ENCODE measurements at places on chromosomes 13 and 19.
A peak's percentile ranks its signal among the peaks of the same experiment; 100 is the strongest.

GRCh38 chr13:92197669-92198068 lies 799.2 kb downstream of the GPC5 start:
- DNase-seq = no peak

GRCh38 chr13:25207291-25207810 lies 35.3 kb upstream of the AMER2 start:
- no peak for DNase-seq

- no peak for DNase-seq
These were observed 922 bp downstream of the PLEKHG2 start for GRCh38 chr19:39413272-39413910.

DNA sequence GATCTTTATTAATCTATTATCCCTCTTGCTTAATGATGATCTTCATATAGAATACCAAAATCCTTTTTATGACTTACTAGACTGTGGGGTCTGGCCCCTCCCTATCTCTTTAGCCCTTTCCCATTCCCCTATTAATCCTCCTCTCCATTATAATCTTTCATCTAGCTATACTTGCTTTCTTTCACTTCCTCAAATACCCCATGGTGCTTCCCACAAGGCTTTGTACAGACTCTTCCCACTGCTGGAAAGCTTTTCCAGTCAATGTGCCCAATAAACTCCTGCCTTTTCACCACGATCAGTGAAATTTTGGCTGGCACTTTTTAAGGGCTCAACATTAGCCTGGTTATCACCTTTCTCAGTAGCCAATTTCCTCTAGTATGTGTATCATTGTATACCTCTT lies 3.2 kb upstream of the EBPL start:
- DNase-seq = no peak

- no peak for DNase-seq
These were observed 554.1 kb downstream of the KCTD12 start for GRCh38 chr13:76331943-76332712.

DNA sequence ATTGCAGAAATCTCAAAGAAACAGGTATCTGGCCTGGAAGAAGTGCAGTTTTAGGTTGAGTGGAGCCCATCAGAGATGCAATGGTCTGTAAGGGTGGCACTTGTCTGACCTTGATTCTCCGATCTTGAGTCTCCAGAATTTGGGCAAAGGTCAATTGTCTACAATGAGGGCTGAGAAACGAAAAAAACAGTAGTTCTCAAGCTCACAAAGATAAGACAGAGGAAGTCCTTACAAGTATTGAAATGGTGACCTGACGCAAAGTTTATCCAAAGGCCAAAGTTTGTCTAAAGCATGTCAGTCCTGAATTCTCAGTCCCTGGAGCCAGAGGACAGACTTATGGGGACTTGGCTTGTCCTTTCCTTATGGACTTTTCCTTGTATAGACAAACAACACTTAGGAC lies 40.3 kb downstream of the CYSLTR2 start:
- no peak for DNase-seq

- DNase-seq = no peak
These were observed 34.1 kb downstream of the ERCC5 start for GRCh38 chr13:102879793-102880499.

DNA sequence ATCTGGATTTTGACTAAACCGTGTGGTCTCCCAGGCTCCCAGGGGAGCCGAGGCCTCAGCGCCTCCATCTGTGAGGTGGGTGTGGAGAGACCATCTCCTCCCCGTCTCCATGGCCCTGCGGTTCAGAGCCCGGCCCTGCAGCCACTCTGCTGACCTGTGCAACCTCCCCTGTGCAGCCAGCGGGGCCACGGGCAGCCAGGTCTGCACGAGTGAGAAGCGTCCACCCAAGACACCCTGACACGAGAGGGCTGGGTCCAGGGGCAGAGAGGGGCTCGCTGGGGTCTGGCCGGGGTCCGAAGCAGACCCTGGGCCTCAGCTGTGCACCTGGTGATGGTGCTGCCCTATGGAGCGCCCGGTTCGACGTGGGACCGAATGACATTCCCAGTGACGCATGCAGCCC lies 10.4 kb upstream of the CACTIN start:
- DNase-seq = no peak

DNA sequence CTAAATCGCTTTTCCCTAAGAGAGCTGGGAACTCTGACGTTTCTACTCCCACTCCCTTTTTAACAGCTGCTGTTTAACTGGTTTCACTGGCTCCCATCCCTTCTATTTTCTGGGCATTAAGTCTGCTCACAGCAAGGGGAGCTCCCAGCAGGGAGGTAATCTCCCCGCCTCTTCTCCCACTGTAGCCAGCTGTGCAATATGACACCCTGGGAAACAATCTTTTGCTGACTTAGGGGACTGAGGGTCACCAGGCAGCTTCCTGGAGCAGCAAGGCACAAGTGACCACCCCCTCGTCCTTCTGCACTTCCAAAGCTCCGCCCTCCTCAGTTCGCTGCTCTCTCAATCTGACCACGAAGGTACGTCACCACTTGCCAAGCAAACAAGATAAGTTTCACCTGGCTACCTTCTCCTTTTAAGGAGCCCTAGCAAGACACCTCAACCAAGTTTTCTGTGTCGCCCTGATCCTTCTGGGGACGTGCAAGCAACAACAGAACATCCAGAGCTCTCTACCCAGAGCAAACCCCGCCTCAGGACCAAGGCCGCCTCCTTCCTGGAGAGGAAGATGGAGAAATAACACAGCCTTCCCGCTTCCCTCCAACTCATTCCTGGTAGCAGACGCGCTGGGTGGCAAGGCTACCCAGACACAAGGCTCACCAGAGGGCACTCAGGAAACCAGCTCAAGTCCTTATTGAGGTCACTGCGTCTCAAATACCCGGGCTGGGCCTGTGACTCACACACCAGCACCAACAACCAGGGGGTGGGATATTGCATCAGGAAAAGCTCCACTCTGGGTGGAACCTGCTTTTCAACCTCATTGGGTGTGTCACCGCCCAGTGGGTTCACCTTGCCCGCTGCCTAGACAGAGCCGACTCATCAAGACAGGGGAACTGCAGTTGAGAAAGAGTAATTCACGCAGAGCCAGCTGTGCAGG lies 92.4 kb downstream of the STK24 start:
- DNase-seq = peak; percentile 29

DNA sequence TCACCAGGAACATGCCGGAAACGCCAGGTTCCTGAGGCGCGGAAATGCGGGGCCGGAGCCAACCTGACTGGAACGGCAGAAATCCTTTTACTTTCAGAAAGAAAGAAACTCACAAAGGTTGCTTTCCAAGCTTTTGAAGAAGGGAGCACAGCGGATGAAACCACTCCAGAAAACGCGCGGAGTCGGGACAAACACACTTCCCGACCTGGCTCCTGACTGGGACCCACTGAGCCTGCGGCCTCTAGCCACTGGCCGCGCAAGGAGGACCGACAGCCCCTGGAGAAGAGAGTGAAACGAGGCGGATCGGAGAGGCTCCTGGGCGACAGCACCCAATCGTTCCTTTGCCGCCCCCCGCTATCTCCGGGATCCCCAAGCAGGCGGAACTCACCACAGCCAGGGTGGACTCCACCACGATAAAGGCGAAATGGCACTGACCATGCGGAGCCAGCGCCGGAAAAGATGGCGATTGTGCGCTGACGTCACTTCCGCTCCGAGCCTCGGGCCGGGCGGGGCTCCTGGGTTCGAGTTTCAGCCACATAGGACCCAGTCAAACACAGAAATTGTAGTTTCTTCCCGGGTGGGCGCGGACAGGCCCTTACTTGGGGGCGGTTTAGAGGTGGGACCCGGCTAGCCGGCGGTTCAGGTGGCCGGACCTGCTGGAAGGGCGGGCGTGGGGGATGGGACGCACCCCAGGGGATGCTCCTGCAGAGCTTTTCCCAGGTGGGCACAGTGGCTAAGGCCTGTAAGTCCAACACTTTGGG lies at the start of gene ZNF121:
ZNF121 (minus strand) TSS at position 432 of the 761 bp plus-strand sequence. CDS start 16,407 bp downstream, outside the sequence.
- peak; percentile 66 for DNase-seq

DNA sequence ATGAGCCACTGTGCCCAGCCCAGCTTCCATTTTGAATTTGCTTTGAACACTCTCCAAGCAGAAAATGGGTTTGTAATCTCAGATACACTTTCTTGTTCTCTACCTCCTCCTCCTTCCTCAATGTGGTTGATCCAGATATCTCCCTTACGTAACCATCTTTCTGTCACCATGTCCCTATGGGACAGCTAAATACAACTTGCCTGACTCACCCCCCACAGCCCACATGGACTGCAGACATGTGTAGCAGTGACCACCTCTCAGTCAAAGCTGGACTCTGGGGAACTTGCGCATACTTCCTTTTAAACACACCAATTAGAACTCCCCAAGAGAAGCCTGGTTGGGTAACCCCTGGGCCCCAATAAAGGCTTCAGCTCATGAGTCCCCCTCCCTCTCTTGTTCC lies 10.8 kb upstream of the ZNF799 start:
- DNase-seq = no peak

DNA sequence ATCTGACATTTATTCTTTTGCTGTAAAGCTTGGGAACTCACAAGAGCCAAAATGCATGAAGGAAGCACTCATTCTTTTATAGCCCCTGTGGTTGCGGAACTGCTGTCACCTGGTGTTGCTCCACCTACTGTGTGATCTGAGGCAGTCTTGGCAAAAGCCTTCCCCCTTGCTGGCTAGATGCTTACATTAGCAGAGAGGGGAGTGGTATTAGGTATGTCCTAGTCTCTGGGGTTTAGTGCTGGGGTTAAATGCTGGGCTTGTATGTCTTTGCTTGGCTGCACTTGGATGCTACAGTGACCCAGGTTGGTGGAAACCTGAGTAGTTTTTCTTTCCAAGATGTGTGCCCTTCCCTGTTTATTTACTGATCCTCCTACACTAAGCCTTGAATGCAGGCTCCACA lies 99.3 kb downstream of the WDFY2 start:
- DNase-seq = no peak

- no peak for DNase-seq
These were observed 16.2 kb upstream of the FOXO1 start for GRCh38 chr13:40682449-40683240.

- DNase-seq = no peak
These were observed 2.7 kb downstream of the DACH1 start for GRCh38 chr13:71864094-71864985.

GRCh38 chr13:33206425-33206824 lies 79.1 kb downstream of the STARD13 start:
- DNase-seq = no peak

DNA sequence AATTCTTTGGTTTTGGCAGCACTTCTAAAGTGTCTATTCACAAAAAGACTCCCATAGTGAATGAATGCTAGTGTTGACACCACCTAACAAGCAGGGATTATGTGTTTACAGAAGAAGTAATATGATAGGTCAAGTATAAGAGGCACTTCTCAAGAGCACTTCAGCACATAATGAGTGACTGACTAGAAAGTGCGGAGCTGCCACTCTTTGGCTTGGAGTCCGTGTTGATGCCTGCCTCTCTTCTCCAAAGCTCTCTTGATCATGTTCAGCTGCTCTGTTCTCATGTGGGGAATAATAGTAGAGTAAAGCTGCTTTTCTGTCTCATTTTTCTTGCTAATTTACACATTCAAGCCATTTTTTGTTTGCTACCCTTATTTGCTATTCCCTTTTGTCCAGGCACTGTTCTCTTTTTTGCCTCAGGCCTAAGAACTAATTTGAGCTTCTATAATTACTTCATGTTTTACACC lies 22.7 kb upstream of the MAB21L1 start:
- no peak for DNase-seq

DNA sequence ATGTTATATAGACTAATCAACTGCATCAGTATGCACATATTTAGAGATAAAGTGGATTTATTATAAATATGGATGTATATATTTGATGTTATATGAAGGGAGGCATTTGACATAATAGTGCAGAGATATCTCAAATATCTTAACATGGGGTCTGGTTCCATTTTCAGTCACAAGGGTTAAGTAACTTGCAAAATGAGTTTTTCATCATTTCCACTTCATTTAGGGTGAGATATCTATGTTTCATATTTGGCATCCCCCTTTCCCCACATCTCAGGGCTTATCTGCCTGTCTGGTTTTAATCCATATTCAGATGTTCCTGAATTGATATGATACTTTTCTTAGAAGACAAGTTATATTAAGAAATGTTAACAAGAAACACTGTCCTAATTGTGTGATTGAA lies 2141.2 kb downstream of the PCDH9 start:
- no peak for DNase-seq

DNA sequence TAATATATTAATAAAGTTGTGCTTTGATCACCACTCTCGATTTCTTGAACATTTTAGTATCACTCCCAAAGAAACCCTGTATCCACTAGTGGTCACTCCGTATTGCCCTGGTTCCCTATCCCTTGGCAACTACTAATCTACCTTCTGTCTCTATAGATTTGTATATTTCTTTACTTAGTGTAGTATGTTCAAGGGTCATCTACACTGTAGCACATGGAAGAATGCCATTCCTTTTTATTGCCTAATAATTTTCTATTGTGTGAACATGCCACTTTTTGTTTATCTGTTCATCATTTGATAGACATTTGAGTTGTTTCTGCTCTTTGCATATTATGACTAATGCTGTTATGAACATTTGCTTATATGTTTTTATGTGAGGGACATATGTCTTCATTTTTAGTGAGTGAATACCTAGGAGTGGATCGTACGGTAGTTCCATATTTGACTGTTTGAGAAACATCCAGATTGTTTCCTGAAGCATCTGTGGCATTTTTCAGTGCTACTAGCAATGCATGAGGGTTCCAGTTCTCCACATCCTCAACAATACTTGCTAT lies 254.0 kb downstream of the GPC6 start:
- DNase-seq = no peak

GRCh38 chr19:29741776-29742175 lies 26.7 kb upstream of the C19orf12 start:
- DNase-seq = no peak

GRCh38 chr13:45466359-45466758 lies 1.6 kb downstream of the COG3 start:
- no peak for DNase-seq

GRCh38 chr13:45468635-45469034 lies 3.9 kb downstream of the COG3 start:
- no peak for DNase-seq

DNA sequence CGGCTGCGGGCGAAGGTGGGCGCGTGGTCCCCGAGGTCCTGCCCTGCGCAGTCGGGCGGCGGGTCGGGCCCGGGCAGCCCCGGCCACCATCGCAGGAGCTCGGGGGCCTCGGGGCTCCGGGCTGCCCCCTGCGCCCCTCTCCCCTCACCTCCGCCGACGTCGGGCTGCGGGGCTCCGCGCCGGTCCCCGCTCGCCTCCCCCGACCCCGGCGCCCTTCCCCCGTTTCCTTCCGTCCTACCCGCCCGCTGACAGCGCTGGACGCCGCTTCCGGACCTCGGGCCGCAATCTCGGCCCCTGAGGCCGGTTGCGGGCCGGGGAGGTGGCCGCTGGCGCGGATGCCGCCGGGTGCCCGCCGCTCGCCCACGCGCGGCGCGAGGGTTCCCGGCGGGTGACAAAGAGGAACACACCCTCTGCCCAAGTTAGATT lies 720 bp downstream of the FARP1 start:
- no peak for DNase-seq

GRCh38 chr13:49927755-49928154 lies 8.4 kb downstream of the SPRYD7 start:
- DNase-seq = no peak

DNA sequence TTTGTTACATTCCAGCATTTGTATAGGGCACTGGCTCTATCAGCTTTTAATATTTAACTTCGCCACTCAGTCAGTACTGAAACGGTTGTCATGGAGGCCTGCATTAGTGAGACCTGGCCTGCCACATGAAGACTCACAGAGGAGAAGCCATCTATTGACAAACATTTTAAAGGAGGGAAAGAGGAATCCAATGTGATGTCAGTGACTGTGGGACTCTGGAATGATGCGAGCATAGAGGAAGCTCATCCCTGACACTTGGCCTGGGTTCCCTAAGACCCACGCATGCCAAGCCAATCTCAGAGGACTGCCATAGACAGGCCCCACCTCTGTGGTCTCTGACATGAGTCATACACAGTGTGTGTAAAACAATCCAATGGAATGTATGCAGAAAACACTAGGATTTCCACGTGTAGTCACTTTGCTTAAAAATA lies 7.9 kb upstream of the DPY19L3 start:
- DNase-seq = no peak
